ENCODE measurements at places on chromosomes 6 and 20.

DNA sequence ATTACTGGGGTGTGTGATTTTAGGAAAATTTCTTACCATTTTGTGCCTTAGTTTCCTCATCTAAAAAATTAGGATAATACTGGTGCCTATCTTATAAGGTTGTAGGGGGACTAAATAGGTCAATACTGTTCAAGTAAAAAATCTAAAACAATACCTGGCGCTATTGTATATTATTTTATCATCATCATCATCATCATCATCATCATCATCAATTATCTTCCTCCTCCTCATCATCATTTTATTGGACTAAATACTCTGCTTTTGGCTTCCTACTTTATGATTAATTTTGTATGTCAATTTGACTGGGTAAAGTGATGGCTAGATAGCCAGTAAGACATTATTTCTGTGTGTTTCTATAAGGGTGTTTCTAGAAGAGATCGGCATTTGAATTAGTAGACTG, 435.5 kb downstream of the DHX35 start:
- no peak for DNase-seq

- peak; percentile 73 for DNase-seq
These were observed 12.2 kb upstream of the SERPINB1 start for GRCh38 chr6:2853769-2854395.

GRCh38 chr6:157455731-157456523, 74.9 kb downstream of the ZDHHC14 start:
- DNase-seq, result no peak

DNA sequence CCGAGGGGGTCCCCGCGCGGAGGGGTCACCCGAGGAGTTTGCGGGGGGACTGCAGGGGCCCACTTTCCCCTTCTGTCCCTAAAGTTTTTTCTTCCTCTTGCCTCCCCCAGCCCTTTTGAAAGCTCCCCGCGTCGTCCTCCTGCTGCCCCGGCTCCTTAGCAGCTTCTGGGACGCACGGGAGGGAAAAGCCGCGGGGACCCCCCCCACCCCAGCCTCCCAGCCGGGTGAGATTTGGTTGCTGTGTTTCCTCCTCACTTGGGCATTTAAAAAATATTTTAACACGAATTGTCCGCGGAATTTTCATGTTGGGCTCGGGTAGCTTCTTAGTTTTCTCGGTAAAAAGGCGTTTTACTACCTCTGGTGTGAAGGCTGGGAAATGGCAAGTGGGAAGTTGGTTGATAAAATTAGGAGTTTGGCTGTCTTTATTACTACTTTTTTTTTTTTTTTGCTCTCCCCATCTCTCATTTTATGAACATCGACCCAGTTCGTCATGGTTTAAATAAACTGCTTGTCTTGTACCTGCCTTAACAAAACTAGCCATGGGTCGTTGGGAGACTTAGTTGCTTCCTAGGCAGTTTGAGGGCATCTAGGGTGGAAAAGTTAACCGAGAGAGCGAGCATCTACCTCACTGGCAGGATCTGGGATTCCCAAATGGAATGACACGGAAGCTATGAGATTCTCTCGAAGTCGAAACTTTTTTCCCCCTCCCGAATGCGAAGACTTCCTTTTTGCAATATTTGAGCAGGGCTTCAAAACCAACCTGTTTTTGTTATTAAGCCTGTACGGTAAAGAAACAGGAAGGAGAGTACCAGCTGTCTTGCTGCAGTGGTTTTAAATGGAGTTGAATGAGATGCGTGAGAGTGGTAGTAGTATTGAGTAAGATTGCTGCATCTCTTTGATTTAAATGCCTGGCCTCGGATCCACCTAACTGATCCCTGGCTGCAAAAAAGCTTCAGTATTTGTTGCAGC, 868 bp downstream of the NCOA3 start:
- no peak for DNase-seq

DNA sequence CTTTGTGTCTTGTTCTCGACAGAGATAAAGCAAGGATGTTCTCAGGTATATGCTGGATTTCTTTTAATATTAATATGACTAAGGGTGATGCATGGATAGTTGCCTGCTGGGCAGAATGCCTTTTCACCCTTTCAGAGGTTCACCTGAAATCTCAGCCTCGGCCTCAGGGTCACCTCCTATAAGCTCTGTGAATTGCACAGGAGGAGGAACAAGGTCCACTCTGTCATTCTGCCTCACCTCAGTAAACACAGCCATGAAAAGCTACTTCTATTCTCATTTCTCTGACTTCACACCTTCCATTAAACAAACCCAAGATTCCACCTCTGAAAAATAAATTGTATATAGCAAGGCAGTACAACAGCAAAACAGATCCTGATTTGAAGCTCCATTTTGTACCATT, 38.1 kb upstream of the AIG1 start:
- DNase-seq, result no peak

DNA sequence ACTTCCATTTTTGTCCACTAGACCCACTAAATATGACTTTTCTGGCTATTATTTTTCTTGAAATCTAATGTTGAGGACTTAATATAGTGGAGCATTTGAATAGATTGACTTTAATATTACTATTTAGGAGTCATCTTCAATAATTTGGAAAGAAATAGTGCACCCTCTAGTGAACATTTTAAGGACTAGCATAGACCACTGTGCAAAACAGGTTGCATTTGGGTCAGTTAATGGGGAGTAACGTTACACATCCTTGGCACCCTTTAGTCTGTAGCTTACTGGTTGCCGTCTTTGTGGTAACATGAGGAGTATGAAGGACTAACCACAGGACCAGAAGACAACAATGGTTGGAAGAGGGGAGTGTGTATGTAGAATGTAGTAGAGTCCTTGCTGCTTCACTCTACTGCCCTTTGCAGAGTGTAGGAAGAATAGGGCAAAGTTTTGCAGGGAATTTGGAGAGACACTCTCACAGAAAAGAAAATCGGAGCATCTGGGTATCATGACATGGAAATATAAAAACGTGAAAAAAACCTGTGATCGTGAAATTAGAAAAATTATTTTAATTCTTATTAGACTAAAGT, 25.2 kb downstream of the RFPL4B start:
- DNase-seq, result no peak

- DNase-seq, result no peak
These were observed 174.3 kb downstream of the CDKAL1 start for GRCh38 chr6:20708367-20709124.

DNA sequence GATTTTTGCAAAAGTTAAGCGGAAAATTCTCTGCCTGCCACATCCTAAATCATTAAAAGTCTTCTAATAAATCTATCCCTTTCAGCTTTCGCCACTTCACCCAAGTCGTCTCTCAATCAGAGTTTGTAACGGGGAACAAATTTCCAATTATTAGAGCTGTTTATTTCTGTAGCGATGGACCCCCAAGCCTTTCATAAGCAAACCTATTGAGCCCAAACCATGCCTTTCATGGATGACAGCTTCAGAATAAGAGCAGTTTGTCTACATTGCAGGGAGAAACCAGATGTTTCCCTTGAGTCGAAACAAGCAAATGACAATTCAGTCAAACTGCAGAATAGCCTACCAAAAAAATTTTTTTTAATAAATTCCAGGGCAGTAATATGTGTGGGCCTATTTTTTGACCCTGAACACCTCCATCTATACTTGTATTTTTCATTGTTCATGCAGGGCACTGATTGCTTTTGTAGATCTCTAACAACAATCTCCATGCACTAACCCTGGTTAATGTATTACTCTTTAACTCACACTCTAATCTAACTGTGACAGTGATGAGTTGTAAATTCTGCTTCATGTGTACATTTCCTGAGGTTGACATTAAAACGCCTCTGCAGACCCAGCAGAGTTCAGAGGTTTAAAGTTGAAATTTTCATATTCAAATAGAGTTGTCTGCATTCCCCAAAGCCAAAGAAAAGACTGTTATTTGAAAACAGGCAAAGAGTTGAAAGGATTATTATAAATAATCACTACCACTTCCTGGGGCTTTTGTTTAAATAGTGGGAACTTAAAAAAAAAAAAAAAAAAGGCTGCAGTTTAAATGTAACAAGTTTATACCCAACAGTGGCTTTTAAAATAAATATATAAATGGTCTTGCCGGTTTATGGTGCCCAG, 64.5 kb downstream of the ATP9A start:
- no peak for DNase-seq

DNA sequence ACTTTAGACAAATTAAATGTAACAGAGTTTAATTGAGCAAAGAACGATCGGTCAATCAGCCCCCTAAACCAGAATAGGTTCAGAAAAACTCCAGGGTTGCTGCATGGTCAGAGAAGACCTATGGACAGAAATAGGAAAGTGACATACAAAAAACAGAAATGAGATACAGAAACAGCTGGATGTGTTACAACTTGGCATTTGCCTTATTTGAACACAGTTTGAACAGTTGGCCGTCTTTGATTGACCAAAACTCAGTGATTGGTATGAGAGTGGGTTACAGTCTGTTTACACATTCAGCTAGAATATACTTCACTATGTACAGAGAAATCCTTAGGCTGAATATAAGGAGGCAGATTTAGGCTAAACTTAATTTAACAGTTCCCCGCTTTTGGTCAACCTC, 19.9 kb downstream of the SRSF6 start:
- no peak for DNase-seq

GRCh38 chr6:127904160-127904559, 3.3 kb upstream of the THEMIS start:
- DNase-seq, result no peak

DNA sequence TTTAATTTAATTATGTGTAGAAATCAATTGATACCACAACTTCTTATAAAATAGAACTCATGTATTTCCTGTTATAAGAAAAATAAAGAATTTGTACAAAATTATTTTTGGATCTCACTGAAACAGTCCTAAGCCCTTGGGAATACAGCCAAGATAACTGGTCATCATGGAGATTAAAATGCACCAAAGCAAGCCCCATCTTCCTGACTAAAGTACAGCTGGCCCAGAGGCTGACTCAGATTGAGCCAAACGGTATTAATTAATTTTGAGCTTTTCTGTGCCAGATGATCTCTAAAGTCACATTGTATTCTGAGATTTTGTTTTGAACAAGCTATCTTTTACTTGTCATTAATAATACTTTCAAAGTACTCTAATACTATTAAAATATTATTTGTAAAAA, 978.5 kb downstream of the TBC1D32 start:
- no peak for DNase-seq

- DNase-seq, result no peak
These were observed 494.0 kb upstream of the CHD6 start for GRCh38 chr20:42112161-42112560.

GRCh38 chr20:62344782-62345181, 22.3 kb downstream of the LAMA5 start:
- no peak for DNase-seq

- no peak for DNase-seq
These were observed 61.4 kb downstream of the IL22RA2 start for GRCh38 chr6:137112067-137112355.

GRCh38 chr6:107345393-107345792, 114.0 kb downstream of the PDSS2 start:
- DNase-seq, result no peak

DNA sequence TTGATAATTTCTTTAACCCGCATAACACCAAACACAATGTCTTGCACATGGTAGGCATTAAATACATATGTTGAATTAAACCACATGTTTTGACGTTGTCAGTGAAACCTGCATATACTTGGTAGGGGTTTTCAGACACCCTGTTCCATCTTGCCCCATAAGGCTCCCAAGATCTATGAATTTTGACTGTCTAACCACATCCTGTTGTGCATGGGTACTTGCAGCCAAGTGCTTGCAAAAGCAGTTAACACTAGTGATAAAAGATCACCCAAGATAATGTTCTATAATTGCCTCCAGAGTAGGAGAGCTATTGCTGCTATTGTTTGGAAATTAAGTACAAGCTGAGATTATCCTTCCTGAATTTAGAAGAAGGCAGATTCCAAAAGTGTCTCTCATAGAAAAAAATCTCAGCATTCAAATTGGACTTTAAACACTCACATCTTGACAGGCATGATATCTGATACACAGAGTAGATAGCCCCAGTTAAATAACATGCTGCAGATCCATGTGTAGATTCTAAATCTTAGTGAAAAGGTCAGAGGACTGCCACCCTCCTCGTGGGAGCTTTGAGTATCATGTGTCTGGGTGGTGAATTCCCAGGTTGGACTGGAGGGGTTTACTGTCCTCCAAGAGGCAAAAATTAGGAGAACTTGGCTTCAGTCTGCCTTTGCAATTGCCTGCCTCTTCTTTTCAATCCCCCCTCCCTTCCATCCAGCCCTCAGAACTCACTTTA, 25.8 kb upstream of the CCN6 start:
- peak; percentile 26 for DNase-seq

DNA sequence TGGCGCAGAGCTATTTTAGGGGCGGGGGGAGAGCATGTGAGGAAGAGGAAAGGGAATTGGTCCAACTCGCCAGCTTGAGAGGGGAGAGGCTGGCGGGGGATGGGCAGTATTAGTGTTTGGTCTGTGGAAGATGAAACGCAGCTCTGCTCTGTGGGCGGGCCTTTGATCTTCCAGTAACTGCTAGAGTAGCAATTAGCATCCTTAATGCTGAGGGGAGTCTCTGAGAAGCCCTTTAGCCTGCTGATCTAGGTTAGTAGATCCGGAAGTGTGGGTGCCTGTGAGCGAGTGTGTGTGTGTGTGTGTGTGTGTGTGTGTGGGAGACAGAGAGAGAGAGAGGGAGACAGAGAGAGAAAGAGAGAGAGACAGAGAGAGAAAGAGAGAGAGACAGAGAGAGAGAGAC, 117.2 kb upstream of the BACH2 start:
- peak; percentile 73 for DNase-seq

- no peak for DNase-seq
These were observed 117.6 kb upstream of the ADGRF1 start for GRCh38 chr6:47159763-47160162.

GRCh38 chr6:138129190-138129589, 22.0 kb upstream of the PERP start:
- no peak for DNase-seq

GRCh38 chr20:21266191-21266536, 37.0 kb upstream of the XRN2 start:
- no peak for DNase-seq

GRCh38 chr6:169568314-169569087, 133.3 kb downstream of the WDR27 start:
- DNase-seq, result no peak

GRCh38 chr6:51704932-51705540, 382.4 kb downstream of the PKHD1 start:
- DNase-seq, result no peak

GRCh38 chr6:7154341-7155139, 46.8 kb downstream of the RREB1 start:
- no peak for DNase-seq

DNA sequence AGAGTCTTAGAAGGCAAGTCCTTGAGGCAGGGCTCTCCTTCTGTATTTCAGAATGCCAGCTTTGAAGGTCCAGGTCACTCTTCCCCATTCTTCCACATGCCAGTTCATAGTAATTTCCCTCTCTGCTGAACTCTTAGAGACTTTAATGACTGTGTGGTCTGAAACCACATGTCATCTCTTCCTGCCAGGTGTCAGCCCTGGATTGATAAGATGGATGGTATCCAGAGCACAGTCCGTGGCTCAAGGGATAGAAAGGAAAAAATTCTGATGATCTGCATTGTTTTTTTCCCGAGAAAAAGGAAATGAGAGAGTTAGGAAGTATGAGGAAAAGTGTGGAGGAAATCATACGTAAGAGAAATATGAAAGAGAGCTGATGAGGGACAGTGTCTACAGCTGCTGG, 250.9 kb downstream of the TPBG start:
- no peak for DNase-seq

GRCh38 chr6:144129469-144129868, 20.8 kb upstream of the STX11 start:
- DNase-seq, result no peak

Data from activated naive CD4-positive, alpha-beta T cell treated with anti-CD3 and anti-CD28 coated beads, Interleukin-2, amount 50 U/mL, for 16 hours (primary cell).